Muscle of leg (tissue), 16 donors: ENCODE measurements at places on chromosomes 2 and 18. TPM values are rescaled to one million over a fixed set of nuclear protein-coding genes. Genes with fewer than 3 reads are reported as not detected.

Gene CAVIN2
- 34.9 TPM for total RNA-seq

Gene HOXD4
- total RNA-seq = 2.2 TPM

Gene PRSS56
- 2.6 TPM for total RNA-seq

Gene ANKRD62
- not detected for total RNA-seq

Gene FBLN7
- total RNA-seq = 5.1 TPM

Gene GALNT5
- total RNA-seq = 9.6 TPM

Gene TUBA4B
- 0.04 TPM for total RNA-seq

Gene C2orf78
- not detected for total RNA-seq

Gene CAPN14
- total RNA-seq = 0.09 TPM

Gene EFR3B
- 3.2 TPM for total RNA-seq

GRCh38 chr2:141929331-141930252, 201.2 kb downstream of the LRP1B start:
- no peaks in the 10 kb centered on the region for H3K4me1 ChIP-seq
- no peaks in the 10 kb centered on the region for H3K36me3 ChIP-seq
- no peaks in the 10 kb centered on the region for H3K27me3 ChIP-seq
- H3K27ac ChIP-seq = no peak overlapping the region
- H3K4me3 ChIP-seq = no peak overlapping the region
- peak; percentile 53 for DNase-seq

GRCh38 chr2:100812573-100812972, 7.4 kb upstream of the NPAS2 start:
- no peaks in the 10 kb centered on the region for H3K36me3 ChIP-seq
- H3K27ac ChIP-seq = no peak overlapping the region
- no peak overlapping the region for H3K4me3 ChIP-seq

- DNase-seq = no peak
- no peaks in the 10 kb centered on the region for H3K4me1 ChIP-seq
- no peaks in the 10 kb centered on the region for H3K36me3 ChIP-seq
Observed at GRCh38 chr18:37341473-37342086, 224.0 kb downstream of the CELF4 start.

GRCh38 chr18:72128649-72129048, 415.5 kb downstream of the CBLN2 start:
- H3K4me1 ChIP-seq = no peaks in the 10 kb centered on the region
- H3K4me3 ChIP-seq = no peak overlapping the region
- DNase-seq = no peak

DNA sequence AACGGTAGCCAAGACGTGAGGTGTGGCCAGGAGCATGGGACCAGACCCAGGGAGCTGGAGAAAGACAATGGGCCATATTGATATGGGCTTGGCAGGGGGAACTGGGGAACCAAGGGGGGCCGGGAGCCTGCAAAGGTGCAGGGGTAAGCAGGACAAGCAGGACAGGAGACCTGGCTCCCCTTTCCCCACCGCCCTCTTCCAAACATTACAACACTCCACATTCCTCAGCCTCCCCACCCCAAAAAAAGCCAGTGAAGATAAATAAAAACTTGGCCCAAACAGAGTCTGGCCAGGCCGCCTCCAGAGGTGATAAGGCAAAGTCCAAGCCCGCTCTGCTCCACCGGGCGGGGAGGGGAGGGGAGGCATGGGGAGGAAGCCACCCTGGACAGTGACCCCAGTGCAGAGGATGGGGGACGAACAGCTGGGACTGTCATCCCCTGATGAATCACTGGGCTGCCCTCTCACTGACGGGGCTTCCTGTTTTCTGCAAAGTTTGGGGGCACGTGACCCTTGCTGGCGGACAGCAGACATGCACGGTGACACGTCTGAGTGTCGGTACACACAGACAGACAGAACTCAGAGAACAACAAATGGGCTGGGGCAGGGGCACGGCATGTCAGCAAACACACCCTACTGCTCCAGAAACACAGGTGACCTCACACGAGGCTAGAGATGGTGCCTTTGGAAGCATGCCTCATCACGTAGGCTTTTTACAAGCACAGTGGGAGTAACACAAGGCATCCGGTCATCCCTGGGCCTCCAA, 100.2 kb downstream of the TNS1 start:
- H3K27me3 ChIP-seq = no peaks in the 10 kb centered on the region
- peaks cover 94% of the 10 kb centered on the region for H3K4me1 ChIP-seq
- no peak overlapping the region for H3K4me3 ChIP-seq
- peak overlapping the region; percentile 91 for H3K27ac ChIP-seq
- peak; percentile 86 for DNase-seq

DNA sequence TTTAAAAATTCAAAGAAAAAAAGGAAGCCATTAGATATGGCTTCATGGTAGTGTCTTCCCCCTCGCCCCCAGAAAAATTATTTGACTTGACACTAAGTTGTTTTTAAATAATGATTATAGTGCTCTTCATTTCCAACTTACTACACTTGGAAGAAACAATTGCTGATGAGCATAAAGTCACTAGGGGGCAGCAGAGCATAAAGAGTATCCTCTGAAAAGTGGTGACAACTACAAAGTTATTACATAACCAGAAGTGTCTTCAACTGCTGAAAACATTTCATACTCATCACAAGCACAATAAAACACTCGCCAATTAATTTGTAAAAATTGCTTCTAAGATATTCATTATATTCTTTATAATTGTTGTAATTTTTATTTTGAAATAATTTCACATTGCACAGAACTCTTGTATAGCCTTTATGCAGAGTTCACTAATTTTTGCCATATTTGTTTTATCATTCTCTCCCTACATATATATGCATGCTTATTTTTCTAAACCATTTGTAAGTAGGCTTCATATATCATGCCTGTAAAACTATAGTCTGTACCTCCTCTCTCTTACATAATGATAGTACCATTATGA, 54.9 kb downstream of the EXOC6B start:
- H3K4me3 ChIP-seq = no peak overlapping the region
- no peaks in the 10 kb centered on the region for H3K4me1 ChIP-seq
- no peaks in the 10 kb centered on the region for H3K27me3 ChIP-seq
- no peak overlapping the region for H3K27ac ChIP-seq
- no peaks in the 10 kb centered on the region for H3K36me3 ChIP-seq

- no peak overlapping the region for H3K27ac ChIP-seq
- no peaks in the 10 kb centered on the region for H3K36me3 ChIP-seq
- H3K4me3 ChIP-seq = no peak overlapping the region
- H3K27me3 ChIP-seq = peaks cover 33% of the 10 kb centered on the region
- H3K4me1 ChIP-seq = peaks cover 6% of the 10 kb centered on the region
Observed at GRCh38 chr2:120691410-120691809, 44.3 kb upstream of the GLI2 start.

GRCh38 chr2:233141901-233142300, 81.8 kb downstream of the INPP5D start:
- no peaks in the 10 kb centered on the region for H3K4me1 ChIP-seq
- H3K27me3 ChIP-seq = peaks cover 11% of the 10 kb centered on the region
- no peak overlapping the region for H3K4me3 ChIP-seq
- H3K36me3 ChIP-seq = no peaks in the 10 kb centered on the region
- no peak overlapping the region for H3K27ac ChIP-seq

DNA sequence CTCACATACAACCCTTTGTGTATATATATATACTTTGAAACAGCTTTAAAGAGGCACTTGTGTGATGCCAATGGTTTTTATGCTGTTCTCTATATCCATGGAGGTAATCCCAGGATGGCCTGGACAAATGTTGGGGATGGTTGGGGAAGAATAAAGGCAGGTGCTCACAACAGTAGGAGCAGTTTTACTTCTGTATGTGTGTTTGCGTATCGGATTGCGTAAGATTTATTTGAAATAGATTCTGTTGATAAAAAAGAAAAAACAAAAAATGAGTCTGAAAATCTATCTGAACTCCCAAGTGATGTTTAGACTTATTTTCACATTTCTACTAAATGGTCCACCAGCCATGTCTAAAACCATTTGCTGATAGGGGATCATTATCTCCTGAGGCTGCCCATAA, 29.3 kb downstream of the MRPL19 start:
- no peak overlapping the region for H3K4me3 ChIP-seq
- no peaks in the 10 kb centered on the region for H3K4me1 ChIP-seq
- no peaks in the 10 kb centered on the region for H3K27me3 ChIP-seq
- H3K27ac ChIP-seq = no peak overlapping the region

GRCh38 chr18:23422751-23423418, 30.2 kb upstream of the RIOK3 start:
- H3K27ac ChIP-seq = peak overlapping the region; percentile 42
- H3K4me3 ChIP-seq = no peak overlapping the region
- peak; percentile 79 for DNase-seq
- no peaks in the 10 kb centered on the region for H3K27me3 ChIP-seq
- peaks cover 14% of the 10 kb centered on the region for H3K4me1 ChIP-seq

DNA sequence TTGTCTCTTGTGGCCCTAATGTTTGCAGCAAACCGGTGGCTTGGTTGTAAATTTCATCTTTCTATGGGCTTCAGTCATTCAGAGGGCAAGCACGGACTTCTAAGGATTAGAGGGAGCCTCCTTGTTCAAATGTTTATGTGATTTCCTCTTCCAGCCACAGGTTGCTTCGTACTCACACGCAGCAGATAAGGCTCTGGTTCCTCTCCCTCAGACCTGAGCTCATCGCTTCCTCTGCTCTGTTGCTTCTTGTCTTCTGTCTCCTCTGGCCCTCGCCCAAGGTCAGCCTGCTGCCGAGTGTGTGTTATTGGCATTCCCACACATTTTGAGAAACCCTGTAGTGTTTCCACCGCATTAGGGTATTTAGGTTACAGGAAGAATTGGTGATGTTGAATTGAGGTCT, 44.0 kb downstream of the MYL12B start:
- peak; percentile 56 for DNase-seq
- H3K4me3 ChIP-seq = no peak overlapping the region
- no peaks in the 10 kb centered on the region for H3K36me3 ChIP-seq

DNA sequence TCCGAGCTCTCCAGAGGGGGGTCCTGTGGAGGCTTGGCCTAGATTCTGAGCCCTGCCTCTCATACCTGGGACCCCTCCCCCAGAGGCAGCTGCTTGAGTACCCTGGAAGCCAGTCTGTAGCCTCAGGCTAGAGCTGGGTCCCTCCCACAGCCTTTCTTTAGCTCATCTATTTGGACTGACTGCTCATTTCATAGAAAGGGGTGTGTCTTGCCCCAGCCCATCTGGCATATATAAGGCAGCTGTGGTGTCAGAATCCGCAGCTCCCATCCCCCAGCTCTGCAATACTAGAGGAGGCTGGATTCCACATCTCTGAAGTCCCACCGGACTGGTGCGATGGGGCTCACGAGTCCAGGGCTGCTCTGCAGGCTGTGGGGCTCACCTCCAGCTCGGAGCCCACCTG, 26.1 kb downstream of the MPHOSPH10 start:
- DNase-seq = peak; percentile 72
- peak overlapping the region; percentile 42 for H3K27ac ChIP-seq
- H3K36me3 ChIP-seq = peaks cover 1% of the 10 kb centered on the region
- peaks cover 16% of the 10 kb centered on the region for H3K4me1 ChIP-seq
- peak overlapping the region; percentile 17 for H3K4me3 ChIP-seq
- H3K27me3 ChIP-seq = peaks cover 3% of the 10 kb centered on the region

DNA sequence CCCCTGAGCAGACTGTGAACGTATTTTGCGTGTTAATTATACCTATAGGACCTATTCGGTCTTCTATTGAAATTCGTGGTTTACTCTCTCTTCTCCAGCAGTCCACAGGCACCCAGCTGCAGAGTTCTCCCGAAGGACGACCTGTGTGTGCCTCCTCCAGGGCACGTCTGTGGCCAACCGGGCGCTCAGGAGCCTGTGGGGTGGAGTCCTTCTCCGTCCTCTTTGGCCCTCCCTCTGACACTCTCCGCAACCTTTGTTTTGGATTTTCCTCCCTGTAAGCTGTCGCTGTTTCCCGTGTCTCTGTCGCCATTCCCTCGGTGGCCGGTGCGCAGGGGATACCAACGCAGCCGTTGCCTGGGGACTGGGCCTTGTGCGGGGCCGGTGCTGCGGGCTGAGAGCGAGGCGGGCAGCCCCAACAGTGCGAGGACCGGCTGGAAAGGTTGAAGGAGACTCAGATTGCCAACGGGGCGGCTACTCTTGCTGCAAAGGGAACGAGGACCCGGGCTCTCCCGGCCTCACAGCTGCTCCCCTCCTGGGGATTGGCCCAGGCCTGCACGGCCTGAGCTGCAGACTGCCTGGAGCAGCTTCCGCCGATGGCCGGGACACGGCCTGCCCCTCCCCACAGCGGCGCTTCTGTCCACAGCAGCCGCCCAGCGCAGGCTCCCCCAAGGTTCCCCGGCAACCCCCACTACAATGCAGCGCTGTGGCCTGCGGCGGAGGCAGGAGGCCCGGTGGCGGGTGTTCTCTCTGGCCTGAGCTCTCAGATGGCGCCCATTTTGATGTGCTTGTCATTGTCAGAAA, 221.0 kb downstream of the MTX2 start:
- peak; percentile 83 for DNase-seq
- H3K4me3 ChIP-seq = no peak overlapping the region
- no peaks in the 10 kb centered on the region for H3K36me3 ChIP-seq
- H3K4me1 ChIP-seq = peaks cover 38% of the 10 kb centered on the region

- H3K36me3 ChIP-seq = no peaks in the 10 kb centered on the region
- DNase-seq = no peak
- H3K27ac ChIP-seq = no peak overlapping the region
- no peak overlapping the region for H3K4me3 ChIP-seq
- no peaks in the 10 kb centered on the region for H3K4me1 ChIP-seq
- no peaks in the 10 kb centered on the region for H3K27me3 ChIP-seq
Observed at GRCh38 chr2:14558335-14558919, 74.1 kb upstream of the LRATD1 start.

GRCh38 chr2:30235008-30235655, 3.8 kb downstream of the LBH start:
- peaks cover 63% of the 10 kb centered on the region for H3K4me1 ChIP-seq
- H3K4me3 ChIP-seq = no peak overlapping the region
- no peak overlapping the region for H3K27ac ChIP-seq
- H3K27me3 ChIP-seq = peaks cover 8% of the 10 kb centered on the region

DNA sequence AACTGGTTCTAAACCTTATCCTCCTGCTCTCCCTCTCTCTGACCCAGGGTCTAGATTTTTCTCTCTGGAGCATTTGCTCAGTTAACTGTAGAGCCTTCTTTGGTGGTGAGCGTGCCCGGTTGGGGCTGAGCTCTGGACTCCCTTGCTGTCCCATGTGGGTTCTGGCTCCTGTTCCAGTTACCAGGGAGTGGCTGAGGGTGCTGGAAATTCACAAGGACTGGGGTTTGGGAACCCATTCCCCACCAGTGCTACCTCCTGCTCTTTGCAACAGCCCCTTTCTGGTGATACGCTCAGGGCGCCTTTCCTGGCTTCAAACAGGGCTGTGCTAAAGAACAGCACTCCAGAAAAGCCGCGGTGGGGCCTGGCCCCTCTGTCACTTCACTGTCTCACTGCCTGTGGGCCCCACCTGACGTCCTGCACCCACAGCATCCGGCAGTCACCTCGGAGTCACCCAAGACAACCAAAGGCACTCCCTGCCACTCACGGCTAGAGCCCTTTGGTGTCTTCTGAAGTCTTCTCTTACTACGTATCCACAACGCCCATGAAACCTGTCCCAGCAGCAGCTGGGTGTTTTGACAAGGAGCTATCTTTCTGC, 41.3 kb downstream of the CAPN13 start:
- peaks cover 7% of the 10 kb centered on the region for H3K4me1 ChIP-seq
- no peak for DNase-seq
- H3K4me3 ChIP-seq = no peak overlapping the region

- H3K4me1 ChIP-seq = peaks cover 4% of the 10 kb centered on the region
- H3K4me3 ChIP-seq = no peak overlapping the region
- H3K27ac ChIP-seq = no peak overlapping the region
- DNase-seq = no peak
- no peaks in the 10 kb centered on the region for H3K36me3 ChIP-seq
Observed at GRCh38 chr2:151028691-151029176, 232.9 kb downstream of the RBM43 start.

GRCh38 chr2:122750095-122750494, 994.6 kb downstream of the TSN start:
- H3K4me1 ChIP-seq = no peaks in the 10 kb centered on the region
- no peak overlapping the region for H3K4me3 ChIP-seq
- no peak overlapping the region for H3K27ac ChIP-seq
- H3K27me3 ChIP-seq = no peaks in the 10 kb centered on the region
- no peak for DNase-seq
